Amygdala (tissue), 56 donors: ENCODE measurements at places on chromosomes 7 and 10.

DNA sequence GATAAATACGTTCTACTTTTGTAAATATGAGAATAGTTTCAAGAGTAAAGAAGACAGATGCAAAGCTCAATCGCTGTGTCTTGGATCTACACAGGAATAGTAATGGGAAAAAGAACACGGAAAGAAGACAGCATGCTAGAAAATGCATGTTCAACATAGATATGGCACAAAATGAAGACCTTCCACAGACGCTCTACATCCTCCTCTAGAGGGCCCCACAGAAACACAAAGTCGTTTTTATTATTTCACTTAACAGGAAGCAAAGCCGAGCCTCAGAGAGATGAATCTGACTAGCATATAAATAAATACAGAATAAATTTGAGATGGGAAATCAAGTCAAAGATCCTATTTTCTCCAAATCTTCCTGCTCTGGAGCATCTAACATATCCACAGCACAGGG is 292.6 kb downstream of the PARD3 start:
- no peak for DNase-seq

GRCh38 chr7:3683546-3684539 is 382.8 kb downstream of the SDK1 start:
- no peak for DNase-seq

- no peak for DNase-seq
These were observed 150.2 kb upstream of the EEPD1 start for GRCh38 chr7:36002900-36003299.

DNA sequence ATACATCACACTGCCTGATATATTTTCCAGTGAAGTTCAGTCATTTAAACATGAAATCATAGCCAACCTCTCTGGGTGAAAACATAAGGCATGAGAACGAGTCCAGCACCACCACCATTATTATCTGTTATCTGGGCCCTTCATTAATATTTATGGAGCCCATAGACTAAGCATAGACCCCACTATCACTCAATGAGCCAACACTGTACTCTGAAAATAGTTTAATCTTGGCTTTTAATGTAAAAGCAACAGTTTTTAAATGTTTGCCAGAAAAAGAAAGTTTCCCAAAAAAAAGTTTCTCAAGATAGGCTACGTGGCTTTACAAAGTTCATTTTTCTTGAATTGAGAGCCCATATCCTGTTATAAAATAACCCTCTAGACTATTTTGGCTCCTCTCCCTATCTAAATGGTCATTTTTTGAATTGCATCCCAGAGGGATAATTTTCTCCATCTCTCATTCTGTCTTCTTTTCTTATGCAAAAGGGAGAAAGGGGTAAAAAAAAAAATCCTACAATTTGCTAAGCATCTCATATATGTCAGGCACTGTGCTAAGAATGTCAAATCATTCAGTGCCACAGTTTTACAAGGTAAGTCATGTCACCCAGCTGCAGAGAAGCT is 66.1 kb downstream of the FZD1 start:
- no peak for DNase-seq

DNA sequence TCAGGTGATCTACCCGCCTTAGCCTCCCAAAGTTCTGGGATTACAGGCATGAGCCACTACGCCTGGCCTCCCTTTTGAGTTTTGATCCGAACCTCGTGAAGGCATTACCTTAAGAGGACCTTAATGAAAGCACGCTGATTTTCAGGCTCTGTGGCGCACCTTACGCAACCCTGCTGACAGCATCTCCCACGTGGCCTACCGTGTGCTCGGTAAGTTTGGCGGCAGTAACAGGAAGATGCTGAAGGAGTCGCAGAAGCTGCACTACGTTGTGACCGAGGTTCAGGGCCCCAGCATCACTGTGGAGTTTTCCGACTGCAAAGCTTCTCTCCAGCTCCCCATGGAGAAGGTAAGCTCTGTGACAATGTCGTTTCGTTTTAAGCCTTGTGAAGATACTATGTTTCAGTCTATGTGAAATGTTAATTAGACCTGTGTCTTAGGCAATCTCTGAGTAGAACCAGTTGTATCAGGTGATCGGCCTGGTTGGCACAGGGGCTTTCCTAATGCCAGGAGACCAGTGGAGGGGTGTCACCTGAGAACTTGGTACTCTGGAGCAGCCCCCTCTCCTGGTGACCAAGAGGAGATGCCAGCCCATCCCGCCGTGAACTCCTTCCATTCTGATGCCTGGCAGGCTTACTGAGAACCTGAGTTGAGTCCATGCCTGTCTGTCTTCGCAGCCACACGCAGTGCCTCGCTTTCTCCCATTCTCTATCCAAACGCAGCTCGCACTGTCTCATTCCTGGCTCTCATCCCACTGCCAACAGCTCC is 43.5 kb downstream of the TRRAP start:
- no peak for DNase-seq

GRCh38 chr10:53122281-53122680 is 349.7 kb upstream of the MBL2 start:
- no peak for DNase-seq

DNA sequence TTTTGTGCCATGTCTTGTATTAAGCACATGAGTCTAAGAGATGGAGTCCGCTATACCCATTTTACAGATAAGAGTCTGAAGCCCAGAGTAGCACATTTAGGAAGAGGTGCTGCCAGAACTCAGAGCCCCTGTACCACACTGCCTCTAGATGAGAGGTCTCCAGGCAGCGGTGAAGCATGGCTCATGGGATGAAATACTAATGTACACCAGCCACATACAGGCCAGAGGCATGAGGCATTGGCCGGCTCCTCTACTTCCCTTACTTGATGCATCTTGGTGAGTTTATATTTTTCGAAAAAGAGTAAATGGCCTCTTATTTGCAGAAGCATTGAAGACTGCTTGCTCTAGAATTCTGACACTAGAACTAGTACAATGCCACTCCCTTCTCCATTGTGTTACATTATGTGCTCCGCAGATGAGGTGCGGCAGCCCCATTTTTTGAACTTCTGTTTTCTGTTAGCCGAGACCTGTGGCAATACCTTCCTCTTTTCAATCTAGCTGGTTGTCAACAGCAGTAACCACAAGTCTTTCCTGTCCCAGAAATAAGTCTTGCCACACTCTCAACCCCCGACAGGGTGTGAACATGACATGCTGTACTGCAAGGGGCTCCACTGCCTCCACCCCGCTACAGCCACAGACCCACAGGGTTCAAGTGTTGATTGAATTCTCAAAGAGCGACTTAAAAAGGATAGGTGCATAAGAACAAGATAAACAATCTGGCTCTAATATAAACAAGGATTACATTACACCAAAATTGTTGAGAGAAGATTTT is 145.3 kb downstream of the CELF2 start:
- no peak for DNase-seq

- no peak for DNase-seq
These were observed 33.3 kb upstream of the COL13A1 start for GRCh38 chr10:69768386-69768785.

DNA sequence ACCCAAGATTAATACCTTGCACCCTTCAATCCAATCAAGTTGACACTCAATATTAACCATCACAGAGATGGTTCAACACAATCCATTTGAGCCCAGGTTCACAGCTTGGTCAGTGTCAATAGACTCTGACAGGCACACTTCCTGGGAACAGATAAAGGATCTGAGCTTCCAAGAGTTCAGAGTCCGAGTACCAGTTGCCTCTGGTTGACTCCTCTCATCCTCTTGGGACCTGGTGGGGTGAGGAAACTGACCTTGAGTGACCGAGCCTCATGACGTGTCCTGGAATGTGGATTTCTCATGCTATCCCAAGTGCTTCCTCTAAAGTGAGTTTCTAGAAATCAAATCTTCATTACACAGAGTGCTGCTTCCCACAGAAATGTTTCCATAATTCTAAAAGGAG is 162.0 kb downstream of the CYP26A1 start:
- DNase-seq: no peak

DNA sequence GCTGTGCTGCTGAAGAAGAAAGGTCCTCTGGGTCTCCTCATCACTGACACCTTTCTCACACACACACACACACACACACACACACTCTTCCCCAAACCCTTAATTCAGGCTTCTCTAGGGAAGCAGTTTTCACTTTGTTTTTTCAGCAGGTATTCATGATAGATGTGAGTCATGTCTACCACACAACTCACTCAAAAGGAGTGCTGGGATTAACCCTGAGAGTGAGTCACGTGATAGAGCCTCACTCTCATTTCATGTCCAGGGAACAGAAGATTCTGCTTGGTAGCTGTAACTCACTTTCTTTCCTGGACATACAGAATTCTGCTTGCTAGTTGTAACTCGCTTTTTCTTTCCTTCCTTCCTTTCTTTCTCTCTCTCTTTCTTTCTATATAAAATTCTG is 45.4 kb downstream of the VIM start:
- no peak for DNase-seq

- no peak for DNase-seq
These were observed 282.7 kb downstream of the POU6F2 start for GRCh38 chr7:39260279-39260844.
